ENCODE measurements at places on chromosomes 12 and 14.
A peak's percentile ranks its signal among the peaks of the same experiment; 100 is the strongest.

- peak; percentile 51 for DNase-seq
Observed at GRCh38 chr14:66572826-66573225, 64.9 kb downstream of the GPHN start.

DNA sequence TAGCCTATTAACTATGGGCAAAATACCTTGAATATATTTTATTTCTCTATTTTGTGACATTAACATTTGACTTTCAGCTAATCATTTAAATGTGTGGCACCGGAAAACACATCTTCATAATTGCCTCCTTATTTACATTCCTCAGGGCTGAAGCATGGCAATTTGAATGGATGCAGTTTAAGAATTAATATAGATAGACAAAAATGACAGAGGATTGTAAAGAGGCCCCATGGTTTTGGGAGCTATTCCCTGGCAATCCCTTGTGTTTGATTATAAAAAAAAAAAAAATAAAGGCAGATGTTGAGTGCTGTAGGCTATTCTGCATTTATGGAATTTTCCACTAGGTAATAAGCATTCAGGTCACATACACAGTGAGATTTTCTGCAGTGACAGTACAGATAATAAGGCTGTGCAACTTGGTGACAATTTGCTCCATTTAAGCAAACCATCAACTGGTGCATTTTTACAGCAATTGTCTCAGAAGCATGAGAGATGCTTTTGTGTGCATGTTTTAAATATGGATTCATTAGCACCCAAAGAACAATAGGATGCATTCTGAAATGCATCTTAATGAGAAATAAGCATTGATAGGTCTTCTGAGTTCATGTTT, 123.2 kb upstream of the SLC38A4 start:
- no peak for DNase-seq

GRCh38 chr12:84247931-84248330, 664.7 kb downstream of the SLC6A15 start:
- DNase-seq: no peak

DNA sequence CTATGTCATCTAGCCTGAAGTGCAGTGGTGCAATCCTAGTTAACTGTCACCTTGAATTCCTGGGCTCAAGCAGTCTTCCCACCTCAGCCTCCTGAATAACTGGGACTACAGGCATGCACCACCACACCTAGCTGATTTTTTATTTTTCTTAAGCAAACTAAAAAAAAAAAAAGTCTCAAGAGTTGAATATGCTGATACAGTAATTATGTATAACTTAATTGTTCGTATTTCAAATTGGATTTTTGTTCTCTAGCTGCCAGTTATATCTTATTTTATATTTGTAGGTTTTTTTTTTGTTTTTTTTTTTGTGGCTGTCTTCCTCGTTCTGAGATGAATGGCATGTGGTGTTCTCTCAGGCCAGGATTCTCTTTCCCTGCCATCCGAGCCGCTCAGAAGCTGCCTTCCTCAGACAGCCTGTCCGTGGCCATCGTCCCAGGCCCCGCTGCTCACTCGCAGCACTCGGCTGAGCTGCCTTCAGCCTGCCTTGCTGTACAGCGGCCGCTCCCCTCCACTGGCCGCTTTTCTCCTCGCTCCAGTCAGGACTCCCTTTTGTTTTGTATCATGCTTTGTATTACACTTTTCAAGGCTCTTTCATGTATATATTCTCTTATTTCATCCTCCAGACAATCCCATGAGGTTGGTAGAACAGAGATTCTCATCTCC, 53.3 kb downstream of the WDR20 start:
- no peak for DNase-seq

- no peak for DNase-seq
Observed at GRCh38 chr14:89465876-89466275, 48.8 kb upstream of the FOXN3 start.

- peak; percentile 32 for DNase-seq
Observed at GRCh38 chr14:95140060-95140858, 17.1 kb downstream of the DICER1 start.

DNA sequence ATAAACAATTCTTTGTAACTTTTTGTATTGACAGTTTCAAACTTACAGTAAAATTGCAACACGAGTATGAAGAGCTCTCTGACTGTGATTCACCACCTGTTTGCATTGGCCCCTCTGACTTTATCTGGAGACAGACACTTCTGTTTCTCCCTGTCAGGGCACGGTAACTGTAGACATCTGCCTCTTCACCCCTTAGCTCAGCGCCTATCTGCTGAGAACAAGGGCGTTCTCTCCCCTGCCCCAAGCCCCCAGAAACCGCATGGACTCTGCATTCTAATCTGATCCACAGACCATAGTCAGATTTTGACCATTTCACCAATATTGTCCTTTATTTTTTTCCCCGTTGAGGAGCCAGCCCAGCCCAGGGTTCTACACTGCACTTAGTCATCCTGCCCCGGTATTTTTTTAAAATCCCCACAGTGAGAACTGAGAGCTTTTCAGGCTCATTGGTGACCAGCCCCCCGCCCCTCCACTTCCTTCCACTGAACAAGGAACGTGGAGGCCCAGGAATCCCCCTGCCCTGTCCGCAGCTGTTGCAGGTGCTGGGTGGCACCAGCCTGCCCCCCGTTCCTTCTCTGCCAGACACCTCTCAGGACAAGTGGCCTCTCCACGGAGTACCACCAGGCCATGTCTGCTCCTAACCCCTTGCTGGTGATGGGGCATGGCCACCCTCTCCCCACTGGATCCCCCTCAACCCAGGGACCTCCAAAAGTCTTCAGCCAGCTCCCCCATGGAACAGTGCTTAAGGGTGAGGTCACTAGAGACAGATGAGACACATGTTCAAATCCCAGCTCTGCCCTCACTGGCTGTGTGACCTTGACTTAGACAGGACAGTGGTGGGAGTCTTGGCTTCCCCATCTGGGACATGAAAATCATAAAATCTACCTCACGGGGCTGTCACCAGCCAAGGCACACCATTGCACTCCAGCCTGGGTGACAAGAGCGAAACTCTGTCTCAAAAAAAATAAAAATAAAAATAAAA, 11.2 kb downstream of the RHOF start:
- no peak for DNase-seq

DNA sequence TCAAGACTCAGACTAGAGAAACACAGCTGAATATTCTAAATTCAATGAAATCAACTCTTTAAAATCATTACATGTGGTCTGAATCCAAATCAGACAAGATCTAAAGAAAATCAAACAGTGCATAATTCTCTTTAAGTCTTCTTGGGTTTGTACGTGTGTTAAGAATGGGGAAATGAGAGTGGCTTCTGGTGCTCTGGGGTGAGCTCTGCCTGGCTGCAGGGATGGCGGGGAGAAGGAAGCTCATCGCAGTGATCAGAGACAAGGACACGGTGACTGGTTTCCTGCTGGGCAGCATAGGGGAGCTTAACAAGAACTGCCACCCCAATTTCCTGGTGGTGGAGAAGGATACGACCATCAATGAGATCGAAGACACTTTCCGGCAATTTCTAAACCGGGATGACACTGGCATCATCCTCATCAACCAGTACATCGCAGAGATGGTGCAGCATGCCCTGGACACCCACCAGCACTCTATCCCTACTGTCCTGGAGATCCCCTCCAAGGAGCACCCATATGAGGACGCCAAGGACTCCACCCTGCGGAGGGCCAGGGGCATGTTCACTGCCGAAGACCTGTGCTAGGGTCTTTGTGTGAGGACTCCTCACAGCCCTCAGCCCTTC, 20.9 kb downstream of the SENP1 start:
- no peak for DNase-seq

DNA sequence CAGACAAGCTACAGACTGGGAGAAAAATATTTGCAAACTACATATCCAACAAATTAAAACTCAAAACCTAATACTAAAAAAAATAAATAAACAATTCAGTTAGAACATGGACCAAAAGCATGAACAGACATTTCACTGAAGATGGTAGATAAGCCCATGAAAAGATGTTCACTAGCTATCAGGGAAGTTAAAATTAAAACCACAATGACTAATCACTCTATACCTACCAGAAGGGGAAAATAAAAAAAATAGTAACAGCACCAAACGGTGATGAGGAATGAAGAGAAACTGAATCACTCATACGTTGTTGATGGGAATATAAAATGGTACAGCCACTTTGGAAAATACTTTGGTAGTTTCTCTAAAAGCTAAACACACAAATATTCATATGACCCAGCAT, 31.1 kb upstream of the DHRS7 start:
- no peak for DNase-seq

- DNase-seq: no peak
Observed at GRCh38 chr12:105343836-105344235, 13.3 kb downstream of the C12orf75 start.

DNA sequence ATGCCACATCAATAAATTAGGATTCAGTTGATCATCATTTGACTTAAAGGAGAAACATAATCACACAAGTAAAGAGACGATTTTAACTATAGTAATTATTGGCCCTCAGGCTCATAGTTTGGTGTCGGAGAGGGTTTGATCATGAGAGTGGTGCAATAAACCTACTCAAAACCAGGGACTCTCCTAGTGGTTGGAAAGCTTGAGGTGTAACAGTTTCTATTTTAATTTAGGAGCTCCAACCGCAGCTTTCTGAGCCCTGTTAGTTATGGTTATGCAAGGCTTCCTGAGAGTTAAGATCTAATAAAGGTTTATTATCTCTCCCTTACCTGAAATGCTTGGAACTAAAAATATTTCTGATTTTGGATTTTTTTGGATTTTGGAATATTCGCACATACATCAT, 36.4 kb downstream of the TMTC2 start:
- no peak for DNase-seq

DNA sequence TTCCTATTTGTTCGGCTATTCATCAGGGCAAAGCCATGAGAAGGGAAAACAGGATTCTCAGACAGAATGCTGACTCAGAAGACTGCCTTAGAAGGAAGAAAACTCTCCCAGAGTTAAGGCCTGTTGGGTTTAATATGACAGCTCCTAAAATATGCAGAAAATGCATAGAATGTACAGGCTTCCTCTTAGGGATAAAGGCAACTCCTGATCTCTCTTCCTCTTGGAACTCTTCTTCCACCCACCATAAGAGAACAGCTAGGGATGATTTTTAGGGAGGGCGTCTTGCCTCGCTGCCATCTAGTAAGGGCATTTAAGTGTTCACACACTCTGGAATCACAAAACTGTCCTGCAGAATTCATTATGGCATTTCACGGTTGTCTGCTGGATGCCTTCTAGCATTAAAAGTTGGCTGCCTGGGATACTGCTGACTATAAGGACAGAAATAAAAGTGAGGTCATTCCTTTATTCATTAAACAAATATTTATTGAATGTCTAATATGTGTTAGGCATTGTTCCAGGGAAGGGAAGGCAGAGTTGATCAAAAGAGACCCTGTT, 73.7 kb downstream of the DCAF5 start:
- peak; percentile 94 for DNase-seq

DNA sequence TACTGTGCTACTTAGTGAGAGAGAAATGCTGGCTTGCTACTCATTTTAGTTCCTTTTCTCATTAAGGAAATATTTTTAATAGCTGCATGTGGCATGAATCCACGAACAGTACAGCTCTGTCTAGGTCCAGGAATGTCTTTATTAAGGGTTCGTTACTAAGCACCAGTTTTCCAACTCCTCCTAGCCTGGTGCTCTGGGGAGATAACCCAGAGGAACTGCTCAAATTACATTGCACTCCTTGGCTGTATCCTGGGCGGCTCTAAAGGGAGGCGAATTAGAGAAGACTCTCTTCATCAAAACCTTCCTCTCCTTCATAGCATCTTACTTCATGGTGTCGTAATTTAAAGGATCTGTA, 101.3 kb downstream of the PPM1A start:
- no peak for DNase-seq

DNA sequence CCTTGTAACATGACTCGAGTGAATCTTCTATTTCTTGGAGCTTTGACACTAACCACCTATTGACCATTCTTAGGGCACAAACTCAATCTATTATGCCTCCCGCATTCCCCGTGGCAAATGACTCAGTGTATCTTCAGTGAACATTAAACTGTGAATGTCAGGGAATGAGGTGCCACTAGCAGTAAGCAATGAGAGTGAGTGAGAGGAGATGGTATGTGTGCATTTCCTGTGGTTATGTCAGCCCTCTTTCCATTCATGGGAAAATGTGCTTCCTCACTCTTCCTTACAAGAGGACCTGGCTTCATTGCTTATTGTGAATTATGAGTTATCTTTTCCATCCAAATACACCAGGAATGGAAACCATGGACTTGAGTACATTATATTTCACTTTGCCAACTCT, 229.2 kb downstream of the EMP1 start:
- peak; percentile 88 for DNase-seq

DNA sequence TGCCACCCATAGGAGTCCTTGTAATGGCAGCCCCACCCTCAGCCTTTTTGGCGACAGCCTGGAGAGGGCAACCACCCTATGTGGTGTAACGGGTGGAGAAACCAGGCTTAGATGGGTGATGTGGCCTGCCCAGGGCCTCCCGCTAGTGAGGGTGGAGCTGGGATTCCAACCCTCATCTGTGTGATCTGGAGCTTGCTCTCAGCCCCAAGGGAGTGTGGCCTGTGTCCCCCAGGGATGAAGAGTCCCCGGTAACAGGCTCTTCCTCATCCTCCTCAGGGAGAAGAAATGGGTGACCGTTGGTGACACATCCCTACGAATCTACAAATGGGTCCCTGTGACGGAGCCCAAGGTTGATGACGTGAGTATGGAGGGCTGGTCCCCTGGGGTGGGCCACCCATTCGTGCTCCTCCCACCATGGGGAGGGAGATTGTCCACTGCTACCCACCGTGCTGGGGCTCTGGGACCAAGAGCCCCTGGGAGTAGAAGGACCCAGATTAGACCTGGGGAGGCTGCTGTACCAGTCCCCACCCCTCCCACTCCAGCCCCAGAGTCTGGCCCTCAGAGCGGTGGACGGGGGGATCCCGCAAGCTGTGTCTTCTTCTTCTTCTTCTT, 8.8 kb downstream of the BCL7A start:
- DNase-seq: no peak

GRCh38 chr14:104504172-104504735, 75.3 kb upstream of the C14orf180 start:
- DNase-seq: no peak

- peak; percentile 37 for DNase-seq
Observed at GRCh38 chr12:32821710-32822109, 66.0 kb upstream of the YARS2 start.

DNA sequence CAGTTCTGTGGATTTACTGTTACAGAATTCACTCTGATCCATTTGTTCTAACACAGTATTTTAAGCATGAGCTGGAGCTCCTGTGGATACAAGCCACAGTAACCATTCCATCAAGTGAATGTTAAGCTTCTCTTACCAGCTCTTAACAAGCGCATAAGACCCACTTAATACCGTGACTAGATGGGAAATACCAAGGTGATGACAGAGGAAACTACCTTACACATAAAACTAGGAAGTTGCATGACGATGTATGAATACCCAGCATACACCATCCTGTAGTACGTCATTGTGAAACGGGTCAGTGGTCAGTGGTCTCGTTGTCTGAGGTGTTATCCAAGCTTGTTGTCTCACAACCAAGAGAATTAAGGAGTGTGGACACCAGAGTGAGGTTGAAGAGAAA, 2.0 kb upstream of the GALC start:
- DNase-seq: peak; percentile 41

DNA sequence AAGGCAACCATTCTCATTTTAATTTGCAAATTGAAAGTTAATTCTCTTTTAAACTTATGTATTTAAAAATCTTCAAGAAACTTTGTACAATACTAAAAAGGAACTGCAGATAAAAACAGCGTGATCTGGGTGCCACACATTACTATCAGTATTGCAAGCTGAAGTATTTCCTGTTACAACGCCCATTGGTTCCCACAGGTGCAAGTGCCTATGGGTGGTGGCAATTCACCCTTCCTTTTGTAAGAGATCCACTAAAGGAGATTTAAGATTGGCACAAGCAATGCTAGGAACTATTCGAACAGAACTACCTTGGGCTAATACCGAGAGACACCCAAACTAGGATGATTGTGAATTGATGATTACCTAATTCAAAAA, 13.2 kb downstream of the TAOK3 start:
- DNase-seq: no peak

Measured in astrocyte (in vitro differentiated cells and primary cell).